ENCODE measurements at places on chromosomes 2 and 18.
A peak's percentile ranks its signal among the peaks of the same experiment; 100 is the strongest.

DNA sequence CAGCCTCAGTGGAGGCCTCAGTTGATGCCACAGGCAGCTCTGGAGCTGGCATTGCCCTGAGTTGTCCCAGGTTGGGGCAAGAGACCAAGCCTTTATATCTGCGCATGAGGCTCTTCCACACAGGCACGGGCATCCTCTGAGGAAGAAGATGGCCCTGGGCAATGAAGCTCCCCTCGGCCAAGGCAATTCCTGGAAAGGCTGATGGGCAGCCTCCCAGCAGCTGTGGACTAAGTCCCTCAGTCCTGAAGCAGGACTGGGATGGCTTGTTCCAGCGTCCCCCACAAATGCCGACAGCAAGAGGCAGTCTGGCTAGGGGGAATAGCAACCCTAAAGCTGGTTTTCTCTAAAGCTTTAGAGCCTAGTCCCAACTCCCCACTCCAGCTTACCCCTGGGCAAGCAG is 90.0 kb downstream of the TFCP2L1 start:
- DNase-seq = no peak

DNA sequence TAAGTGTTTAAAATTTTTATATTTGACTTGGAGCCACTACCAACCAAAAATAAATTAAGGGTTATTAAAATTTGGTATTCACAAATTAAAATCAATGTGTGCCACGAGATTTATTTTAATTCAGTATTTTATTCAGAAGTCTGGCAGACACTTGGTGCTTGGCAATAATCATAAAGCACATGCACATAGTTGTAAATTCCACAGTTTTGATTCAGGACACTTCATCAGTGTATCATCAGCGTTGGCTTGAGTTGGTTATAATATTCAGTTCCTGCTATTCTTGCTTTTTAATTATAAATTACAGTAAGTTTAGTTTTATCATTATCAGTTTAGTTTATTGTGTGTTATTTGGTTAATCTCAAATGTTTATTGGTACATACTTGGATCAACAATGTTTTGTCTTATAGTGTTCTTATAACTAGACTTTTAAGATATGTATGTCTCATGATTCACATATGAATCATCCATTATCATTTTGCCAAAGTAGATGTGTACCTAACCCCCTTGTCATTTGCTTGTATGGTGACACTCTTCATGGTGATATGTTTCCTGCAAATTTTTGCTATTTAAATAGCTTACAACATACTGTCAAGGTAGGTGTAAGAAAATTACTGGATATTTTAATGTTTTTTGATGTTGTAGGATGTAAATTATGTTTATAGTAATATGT is 237.9 kb downstream of the BABAM2 start:
- no peak for DNase-seq

GRCh38 chr2:237150831-237151375 is 65.2 kb downstream of the COPS8 start:
- no peak for DNase-seq

DNA sequence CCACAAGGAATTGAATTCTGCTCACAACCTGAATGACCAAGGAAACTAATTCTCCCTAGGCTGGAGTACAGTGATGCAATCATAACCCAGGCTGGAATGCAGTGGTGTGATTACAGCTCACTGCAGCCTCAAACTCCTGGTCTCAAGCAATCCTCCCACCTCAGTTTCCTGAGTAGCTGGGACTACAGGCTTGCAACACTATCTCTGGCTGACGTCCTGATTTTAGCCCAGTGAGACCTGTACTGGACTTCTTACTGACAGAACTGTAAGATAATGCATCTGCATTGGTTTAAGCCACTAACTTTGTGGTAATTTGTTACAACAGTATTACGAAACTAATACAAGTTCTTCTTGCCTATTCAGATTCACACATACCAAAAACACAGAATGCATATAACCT is 9.5 kb upstream of the KDSR start:
- DNase-seq = no peak

GRCh38 chr2:190628591-190629319 is 20.1 kb upstream of the NAB1 start:
- DNase-seq = no peak

GRCh38 chr2:71783815-71784214 is 330.5 kb downstream of the DYSF start:
- no peak for DNase-seq

DNA sequence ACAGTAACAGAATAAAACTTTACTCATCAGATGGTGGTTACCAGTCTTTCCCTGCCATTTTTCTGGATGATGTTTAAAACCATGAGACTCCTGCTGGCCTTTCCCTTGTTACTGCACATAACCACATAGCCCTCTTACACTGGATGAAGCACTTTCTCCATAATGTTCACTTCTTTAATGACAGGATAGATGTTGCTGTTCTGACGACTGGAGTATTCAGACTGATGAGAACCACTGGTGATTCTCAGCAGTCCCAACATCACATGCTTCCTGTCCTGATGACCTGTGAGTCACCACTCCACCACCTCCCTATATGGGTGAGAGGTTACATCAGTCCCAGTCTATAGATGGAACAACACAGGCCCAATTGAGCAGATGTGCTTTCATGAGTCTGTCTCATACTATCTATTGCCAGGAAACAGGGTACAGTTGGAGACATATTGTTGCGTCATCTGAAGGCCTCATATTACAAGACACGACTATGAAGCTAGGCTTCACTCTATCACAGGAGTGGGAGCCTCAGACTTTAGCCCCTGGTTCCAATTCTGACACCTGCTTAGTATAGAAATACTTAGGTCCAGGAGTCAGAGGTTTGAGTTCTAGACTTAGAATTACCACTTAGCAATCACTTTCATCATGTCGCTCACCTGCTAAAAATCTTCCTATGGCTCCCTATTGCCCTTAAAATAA is 145.7 kb upstream of the KLF7 start:
- peak; percentile 73 for DNase-seq

GRCh38 chr2:237165405-237166276 is 80.0 kb downstream of the COPS8 start:
- peak; percentile 18 for DNase-seq

DNA sequence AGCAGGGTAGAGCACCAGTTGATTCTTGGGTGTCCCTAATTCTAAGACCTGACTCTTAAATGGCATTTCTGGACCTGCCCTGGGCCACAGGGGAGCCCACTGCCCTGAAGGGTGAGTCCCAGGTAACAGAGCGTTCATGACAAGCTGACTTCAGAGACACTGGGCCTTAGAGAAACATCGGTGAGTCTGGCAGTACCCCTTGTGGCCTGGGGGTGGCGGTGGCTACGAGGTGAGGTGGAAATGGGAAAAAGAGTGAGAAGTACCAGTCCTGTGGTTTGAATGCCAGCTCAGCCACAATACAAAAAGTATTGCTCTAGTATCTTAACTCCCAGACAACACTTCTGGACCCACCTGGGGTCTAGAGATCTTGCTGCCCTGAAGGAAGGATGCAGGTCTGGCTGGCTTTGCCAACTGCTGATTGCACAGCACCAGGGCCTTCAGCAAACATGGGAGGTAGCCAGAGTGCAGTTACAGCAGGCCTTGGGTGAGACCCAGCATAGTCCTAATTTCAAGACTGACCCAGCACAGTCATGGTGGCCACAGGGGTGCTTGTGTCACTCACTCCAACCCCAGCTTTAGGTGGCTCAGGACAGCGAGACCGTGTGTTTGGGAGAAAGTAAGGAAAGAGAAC is 44.5 kb downstream of the USP34 start:
- peak; percentile 55 for DNase-seq

DNA sequence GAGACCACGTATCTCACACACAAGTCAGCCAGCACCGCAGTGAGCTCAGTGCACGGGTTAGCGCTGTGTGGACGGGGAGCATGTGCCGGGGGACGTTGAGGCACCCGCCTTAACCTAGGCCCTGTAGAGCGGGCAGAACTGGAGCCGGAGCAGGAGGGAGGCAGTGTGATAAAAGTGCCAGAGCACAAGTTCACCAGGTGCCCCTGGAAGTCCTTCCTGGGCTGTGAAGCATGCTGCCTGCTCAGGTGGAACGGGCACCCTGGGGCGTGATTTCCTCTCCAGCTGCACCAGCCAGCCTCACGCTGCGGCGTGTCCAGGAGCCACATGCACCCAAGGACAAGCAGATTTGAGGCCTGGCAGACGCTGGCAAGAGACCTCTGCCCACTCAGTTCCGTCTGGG is 50.3 kb downstream of the ITGB1BP1 start:
- DNase-seq = no peak

DNA sequence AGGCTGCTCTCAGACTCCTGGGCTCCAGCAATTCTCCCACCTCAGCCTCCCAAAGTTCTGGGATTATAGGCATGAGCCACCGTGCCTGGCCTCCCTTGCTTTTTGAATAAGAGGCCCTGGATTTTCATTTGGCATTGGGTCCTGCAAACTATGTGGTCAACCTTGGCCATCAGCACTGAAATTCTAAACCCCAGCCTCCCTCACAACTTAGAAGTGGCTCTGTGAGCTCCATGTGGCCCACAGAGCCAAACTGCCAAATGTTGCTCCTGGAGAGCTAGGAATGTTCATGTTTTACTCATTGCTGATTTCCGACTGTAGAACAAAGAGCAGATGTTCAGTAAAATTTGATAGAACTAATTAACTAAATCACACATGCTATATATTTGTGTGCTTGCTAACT is 210.6 kb upstream of the AGAP1 start:
- no peak for DNase-seq

GRCh38 chr2:109238580-109238979 is 109.6 kb downstream of the SH3RF3 start:
- peak; percentile 78 for DNase-seq

DNA sequence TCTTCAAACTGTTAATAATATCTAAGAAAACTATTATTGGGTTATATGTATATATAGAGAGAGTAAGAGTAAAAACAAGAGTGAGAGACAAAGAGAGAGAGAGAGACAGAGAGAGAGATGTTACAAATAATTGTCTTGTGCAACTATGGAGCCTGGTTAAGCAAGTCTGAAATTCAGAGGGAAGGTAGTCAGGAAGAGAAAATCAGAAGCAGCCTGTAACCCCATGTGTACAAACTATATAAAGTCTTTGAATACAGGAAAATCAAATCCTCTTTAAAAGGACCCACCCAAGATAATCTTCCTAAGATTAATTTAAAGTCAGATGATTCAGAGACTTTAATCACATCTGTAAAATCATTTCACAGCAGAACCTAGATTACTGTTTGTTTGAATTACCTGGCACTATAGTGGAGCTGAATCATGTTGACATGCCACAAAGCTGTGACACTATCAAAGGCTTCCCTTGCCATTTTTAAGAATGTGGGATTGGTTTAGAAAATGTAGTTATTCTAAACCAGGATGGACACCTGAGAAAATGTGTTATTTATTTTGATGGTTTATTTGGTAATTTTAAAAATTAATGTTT is 301.7 kb upstream of the FSIP2 start:
- no peak for DNase-seq

DNA sequence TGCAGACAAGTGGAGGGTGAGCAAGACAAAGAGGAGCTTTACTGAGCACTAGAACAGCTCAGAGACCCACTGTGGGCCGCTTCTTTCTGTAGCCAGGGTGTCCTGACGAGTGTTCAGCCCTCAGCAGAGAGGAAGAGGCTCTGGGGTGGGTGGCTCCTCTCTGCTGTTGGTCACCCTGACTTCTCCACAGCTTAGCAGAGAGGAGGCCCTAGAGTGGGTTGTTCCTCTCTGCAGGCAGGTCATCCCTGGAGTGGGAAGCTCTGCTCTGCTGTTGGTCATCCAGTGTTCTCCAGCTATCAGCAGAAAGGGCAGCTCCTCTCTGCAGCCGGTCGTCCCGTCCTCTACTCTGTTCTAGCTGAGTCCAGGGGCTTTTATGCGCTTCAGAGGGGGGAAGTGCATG is 286.5 kb downstream of the ICOS start:
- no peak for DNase-seq

DNA sequence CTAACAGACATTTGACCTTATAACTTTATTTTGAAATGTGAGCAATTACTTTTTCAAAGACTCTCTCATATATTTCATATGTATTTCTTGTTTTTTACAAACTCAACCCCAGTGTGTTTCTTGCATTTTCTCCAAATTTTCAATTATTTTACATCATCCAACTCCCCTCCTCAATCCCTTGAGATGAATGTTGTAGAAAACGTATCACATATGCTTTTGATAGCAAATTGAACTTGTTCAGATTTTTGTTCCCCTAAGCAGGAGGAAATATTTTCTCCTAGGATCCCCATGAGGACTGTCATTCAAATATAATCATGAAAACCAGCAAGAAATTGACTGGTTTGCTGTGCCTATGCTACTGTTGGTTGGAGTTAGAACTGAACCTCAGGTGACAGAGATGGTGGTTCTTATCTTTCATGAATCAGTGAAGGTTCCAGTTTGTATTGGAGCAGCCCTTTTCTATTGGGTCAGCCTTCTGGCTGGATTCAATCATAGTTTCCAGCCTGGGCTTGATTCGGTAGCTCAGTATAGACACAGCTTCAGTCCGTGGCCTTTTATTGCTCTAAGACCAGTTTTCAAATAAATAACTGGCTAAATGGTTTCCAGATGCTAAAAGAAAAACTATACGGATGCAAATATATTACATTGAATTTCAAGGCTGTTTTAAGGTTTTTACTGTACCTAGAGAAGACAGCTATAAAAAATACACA is 591.0 kb downstream of the EPHA4 start:
- no peak for DNase-seq

GRCh38 chr2:170968205-170969003 is 39.4 kb downstream of the GORASP2 start:
- no peak for DNase-seq

GRCh38 chr2:109214651-109215371 is 85.8 kb downstream of the SH3RF3 start:
- DNase-seq = no peak

GRCh38 chr18:50286391-50287027 is 983 bp downstream of the CXXC1 start:
- peak; percentile 19 for DNase-seq

DNA sequence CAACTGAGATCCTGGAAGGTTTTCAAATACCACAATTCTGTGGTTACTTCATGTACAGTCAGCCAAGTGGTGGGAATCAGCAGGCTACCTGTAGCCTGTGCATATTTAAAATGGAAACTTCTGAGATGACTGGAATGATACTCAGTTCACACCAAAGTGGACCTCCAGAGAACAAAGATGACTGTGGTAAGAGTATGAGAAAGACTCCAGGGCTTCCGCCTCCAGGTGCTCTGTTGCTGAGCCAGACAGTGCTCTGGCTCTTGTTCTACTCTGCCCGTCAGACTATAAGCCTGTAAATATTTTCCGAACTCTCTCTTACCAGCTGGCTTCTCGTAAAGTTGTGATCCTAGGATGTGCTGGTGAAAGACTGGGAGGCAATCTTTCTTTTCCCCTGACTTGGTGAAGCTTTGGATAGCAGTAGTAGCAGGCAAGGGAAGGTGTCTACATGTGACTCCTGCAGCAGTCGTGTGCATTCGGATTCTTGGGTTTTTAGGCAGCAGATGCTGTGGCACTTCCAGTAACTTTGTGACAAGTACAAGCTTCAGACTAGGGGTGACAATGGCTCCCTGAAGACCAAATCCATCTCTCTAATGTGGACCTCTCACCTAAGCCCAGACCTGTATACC is 23.1 kb downstream of the ST3GAL5 start:
- DNase-seq = no peak

Measured in HTR-8/SVneo (cell line).